Activated naive CD4-positive, alpha-beta T cell treated with anti-CD3 and anti-CD28 coated beads for 36 hours (primary cell): ENCODE measurements at places on chromosomes 3 and 15. TPM values are rescaled to one million over a fixed set of nuclear protein-coding genes. Genes with fewer than 3 reads are reported as not detected.

KIF15 gene
- total RNA-seq = 42.1 TPM

GRCh38 chr15:60118146-60118545, 114.0 kb downstream of the FOXB1 start:
- no peak for DNase-seq

- no peak for DNase-seq
Measured at GRCh38 chr15:25391971-25392721, 46.7 kb downstream of the UBE3A start.

HTR3E gene
- not detected for total RNA-seq

DNA sequence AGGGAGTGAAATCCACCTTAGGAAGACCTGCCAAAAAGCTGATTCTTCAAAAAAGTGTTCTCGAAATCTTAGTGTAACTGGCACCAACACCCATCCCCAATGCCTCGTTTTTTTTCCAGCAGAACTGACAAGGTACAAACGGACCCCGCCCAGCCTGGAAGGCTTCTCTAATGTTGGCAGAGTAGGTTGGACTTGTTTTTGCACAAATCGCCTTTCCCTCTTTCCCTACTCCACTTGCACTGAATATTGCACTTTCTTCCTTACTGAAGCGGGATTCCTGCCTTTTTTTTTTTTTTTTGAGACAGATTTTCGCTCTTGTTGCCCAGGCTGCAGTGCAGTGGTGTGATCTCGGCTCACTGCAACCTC, 544 bp upstream of the TIMMDC1 start:
- no peak for DNase-seq
